ENCODE measurements at places on chromosomes 12 and 14.

- DNase-seq = no peak
These were observed 224.3 kb downstream of the PELI2 start for GRCh38 chr14:56342494-56342942.

DNA sequence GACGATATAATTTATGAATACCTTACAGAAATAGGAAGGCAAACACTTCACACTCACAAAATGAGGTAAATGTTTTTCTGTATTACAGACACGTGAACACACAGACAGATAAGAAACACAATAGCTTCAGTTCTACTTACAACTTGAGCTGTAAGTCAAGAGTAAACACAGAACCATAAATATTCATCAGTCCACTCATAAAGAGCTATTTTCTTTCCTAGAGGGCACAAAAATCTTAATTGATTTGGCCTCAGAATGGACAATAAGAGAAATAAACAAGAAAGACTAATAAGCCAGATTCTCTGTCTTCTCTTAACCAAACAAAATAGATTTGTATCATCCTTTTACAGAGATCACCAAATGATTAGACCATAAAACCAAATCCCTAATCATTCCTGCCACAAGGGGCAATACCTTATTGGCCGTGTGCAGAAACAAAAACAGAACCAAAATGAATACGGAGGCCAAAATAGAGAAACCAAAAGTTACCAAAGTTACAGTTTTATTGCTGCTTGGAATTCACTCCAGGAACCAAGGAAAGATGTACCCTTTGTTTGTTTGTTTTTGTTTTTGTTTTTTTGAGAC lies 38.1 kb upstream of the GARIN2 start:
- no peak for DNase-seq

GRCh38 chr14:59244581-59244980 lies 56.1 kb downstream of the DAAM1 start:
- DNase-seq = no peak

GRCh38 chr12:49969027-49969426 lies 3.7 kb upstream of the AQP6 start:
- no peak for DNase-seq

DNA sequence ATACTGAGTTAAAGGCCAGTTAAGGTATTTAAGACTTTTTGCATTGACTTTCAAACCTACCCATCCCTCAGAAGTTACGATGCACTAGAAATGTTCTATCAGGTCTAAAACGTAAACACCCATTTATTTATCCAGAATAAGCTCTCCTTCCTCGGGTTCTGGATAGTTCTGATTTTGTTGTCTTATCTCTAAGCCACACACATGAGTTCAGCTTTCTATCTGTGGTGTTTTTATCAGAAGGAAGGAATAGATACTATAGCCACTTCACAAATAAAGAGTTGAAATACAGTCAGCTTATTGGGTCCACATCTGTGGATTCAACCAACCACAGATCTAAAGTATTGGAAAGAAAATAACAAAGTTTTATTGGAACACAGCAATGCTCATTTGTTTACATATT lies 5.4 kb downstream of the SFSWAP start:
- DNase-seq = no peak

All from esophagus muscularis mucosa (tissue), 4 donors.